ENCODE measurements at places on chromosomes 1 and 21.

DNA sequence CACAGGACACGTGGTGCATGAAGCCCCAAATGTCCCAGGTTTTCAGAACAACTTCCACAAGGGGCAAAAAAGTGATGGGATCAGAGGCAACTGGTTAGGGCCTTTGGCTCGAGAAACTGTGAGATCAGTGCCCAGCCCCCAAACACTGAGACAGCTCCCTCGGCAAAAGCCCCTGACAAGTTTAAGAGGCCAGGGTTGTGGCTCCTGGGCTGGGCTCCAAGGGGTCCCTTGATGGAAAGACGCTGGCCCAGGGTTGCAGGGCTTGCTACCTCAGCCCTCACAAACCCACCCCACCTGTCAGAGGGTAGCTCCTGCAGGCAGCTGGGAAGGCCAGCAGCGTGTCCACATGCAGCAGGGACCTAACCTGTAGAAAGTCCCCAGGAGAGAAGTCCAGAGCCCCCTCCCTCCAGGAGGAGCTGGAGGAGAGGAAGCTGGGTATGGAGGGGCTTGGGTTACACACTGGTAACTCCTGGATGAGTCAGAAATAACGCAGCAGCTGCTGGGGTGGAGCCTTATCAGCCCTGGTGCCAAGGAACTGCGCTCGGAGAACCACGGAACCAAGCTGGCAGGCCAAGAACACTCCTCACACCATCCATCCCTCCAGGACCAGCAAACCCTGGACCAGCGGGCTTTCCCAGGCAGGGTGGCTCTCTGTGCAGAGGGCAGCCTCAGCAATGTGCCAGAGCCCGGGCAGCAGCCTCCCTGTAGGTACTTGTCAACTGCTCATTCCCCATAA, 37.5 kb downstream of the CTNNBIP1 start:
- no peak for DNase-seq

DNA sequence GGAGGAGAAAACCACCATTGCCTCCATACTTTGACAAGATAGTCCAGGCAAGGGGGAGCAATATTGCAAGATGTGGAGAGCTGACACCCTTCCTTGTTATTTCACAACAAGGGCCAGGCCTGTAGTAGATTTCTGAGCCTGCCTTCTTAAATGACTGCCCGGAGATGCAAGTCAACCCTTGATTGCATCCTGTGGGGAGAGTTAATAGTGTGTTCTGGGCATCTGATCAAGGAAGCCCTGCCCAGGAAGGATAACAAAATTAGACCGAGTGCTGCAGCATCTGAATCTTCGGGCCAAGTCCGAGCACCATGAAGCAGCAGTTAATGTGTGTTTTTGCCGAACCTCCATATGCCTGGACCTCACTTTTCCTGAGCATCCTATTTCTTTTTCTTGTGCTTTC, 382.3 kb downstream of the PRDM2 start:
- no peak for DNase-seq

- DNase-seq = no peak
Observed at GRCh38 chr1:237687804-237688203, 202.9 kb downstream of the ZP4 start.

DNA sequence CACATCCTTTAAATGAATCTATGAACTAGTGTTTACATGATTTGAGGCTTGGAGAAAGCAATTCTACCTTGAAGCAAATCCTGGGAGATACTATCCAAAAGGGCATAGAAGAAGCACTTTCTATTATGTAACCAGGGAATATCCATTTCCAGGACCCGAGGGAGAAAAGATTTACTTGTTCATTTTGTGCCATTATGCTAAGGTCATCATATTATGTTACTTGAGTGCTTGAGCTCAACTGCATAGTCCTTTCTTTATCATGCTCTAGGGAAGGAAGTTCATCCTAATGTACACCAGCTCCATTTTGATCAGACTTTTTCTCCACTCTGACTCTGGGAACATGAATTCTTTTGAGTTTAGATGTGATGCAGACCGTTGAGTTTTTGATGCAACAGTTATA, 188.6 kb upstream of the SNX7 start:
- DNase-seq = no peak

GRCh38 chr21:17733209-17733608, 85.9 kb downstream of the C21orf91 start:
- DNase-seq = no peak

- DNase-seq = no peak
Observed at GRCh38 chr1:36328713-36329112, 5.3 kb upstream of the EVA1B start.

DNA sequence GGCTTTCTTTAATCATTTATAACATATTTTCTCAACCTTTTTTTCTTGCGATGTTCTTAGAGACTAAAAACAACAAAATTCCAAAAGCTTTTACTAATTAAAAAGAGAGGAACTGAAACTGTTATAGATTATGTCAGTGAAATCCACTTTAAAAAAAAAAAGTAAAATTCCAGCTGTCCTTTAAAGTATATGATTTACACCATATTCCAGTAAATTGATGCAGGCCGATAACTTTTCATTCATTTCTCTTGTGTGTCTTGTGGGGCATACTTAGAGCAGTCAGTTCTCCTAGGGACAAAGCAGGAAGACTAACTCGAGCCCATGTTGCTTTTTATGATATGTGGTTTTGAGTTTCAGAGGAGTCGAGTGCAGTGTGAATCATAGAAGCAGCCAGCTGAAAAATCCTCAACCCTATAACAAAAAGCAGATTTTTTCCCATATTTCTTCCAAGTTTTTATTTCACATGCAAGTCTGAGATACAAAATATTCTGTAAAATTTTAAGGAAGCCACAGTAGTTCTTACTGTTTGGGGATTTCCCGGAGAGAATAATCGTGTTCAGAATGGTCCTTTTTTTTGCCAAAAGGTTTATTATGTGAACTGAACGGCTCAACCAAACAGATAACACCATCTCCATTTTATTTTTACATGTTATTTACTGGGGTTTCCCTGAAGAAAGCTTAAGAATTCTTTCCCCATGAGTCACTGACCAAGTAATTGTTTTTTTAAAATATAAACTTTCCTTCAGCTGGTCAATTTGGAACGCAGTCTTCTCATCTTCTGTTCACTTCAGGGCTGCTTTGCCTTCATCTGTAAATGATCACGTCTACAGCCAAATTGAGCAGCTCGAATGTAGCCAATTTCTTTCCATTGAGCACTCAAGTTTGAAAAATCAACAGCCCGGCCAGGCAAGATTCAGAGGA, 77.0 kb upstream of the C1orf105 start:
- peak; percentile 50 for DNase-seq

DNA sequence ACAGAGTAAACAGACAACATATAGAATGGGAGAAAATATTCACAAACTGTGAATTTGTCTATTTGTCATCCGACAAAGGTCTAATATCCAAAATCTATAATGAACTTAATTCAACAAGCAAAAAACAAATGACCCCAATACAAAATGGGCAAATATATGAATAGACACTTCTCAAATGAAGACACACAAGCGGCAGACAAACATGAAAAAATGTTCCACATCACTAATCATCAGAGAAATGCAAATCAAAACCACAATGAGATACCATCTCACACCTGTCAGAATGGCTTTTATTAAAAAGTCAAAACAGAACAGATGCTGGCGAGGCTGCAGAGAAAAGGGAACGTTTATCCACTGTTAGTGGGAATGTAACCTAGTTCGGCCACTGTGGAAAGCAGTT, 72.7 kb downstream of the SMYD3 start:
- no peak for DNase-seq

DNA sequence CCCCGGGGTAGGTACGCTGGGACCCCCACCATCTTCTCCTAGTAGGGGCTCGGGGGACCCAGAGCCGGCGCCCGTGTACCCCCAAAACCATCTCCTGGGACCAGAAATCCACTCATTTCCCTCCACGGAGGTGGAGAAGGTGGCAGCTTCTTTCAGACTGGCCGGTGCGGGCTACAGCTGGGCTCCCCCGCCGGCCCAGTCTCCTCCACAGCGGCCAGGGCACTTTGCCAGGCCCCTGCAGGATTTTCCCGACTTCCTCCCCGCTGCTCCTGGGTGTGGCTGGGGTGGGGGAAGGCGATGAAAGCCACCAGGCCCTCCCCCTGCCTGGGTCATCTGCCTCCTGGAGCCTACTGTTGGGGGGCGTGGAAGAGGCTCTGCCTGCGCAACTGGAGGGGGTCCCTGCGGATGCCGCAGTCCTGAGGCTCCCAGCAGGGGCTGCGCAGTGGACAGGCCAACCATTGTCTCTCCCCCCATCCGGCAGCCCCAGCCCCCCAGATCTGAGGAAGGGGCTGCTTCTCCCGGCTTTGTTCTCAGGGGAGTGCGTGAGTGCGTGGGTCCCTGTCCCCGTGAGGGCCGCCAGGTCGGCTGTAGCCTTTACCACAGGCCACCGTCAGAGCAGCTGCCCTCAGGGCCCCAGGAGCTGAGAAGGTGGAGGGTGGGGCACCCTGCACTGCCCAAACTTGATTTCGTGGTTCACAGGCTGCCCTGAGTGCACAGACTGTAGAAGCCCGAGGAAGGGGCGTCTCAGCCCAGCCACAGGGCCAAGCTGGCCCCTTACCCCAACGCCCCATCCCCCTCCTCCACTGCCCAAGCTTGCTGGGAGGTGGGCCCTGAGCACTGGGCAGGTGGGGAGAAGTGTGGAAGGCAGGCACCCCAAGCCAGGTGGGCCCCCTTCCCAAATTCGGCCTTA, 1.3 kb downstream of the AGRN start:
- peak; percentile 72 for DNase-seq

- DNase-seq = no peak
Observed at GRCh38 chr1:155254228-155254713, 1.0 kb downstream of the ENTREP3 start.

DNA sequence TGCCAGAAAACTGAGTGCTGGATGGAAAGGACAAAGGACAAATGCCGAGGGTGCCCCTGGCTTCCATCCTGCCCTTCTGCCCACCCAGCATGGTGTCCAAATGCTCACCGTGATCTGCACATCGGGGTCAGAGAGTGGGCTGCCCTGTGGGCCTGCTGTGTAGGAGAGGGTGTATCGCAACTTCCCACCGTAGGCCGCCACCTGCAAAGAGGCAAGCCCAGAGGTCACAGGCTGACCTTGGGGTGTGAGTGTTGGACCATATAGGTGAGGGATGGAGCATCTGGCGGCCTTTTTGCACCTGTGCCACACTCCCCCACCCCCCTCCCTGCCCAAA, 53.5 kb downstream of the LDLRAD2 start:
- DNase-seq = no peak

GRCh38 chr1:32741413-32742198, 39.0 kb upstream of the SYNC start:
- DNase-seq = no peak

DNA sequence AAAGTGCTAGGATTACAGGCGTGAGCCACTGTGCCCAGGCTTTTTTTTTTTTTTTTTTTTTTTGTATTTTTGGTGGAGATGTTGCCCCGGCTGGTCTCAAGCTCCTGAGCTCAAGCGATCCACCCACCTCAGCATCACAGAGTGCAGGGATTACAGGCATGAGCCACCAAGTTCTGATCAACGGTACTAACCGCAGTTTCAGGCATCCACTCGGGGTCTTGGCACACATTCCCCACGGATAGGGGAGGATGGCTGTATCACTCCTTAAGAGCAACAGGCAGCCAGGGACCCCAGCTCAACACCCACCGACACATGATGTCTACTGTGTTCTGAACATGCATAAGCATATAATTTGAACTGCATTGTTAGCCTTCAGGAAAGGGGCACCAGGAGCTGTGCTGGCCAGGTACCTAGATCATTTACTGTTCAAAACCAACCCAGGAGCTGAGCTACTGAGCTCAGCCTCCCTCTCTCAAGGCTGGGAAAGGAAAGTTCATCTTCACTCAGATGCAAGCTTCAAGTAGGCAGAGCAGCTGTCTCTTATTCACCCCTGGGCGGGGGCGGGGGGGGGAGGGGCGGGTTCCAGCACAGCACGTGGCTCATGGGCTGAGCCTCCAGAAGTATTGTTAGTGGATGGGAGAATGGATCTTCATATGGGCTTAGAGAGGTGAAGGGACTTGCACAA, 24.7 kb downstream of the CAPZB start:
- no peak for DNase-seq

DNA sequence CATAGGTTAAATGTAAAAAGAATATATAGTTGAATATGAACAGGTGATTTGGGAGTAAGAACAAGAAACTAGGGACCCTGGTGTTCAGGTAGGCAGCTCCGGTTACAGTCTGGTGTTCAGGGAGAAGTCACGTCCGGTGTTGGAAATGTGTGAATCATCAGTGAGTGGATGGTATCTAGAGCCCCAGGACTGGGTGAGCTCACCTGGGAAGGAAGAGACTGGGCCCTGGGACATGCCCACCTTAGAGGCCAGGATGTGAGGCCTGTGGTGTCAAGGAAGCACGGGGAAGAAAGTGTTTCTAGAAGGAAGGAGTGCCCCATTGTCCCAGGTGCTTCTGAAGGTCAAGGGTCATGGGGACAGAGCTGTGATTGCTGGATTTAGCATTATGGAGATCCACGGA, 1.5 kb upstream of the GJB3 start:
- peak; percentile 94 for DNase-seq

GRCh38 chr1:107572674-107573211, 392.2 kb downstream of the VAV3 start:
- peak; percentile 88 for DNase-seq

DNA sequence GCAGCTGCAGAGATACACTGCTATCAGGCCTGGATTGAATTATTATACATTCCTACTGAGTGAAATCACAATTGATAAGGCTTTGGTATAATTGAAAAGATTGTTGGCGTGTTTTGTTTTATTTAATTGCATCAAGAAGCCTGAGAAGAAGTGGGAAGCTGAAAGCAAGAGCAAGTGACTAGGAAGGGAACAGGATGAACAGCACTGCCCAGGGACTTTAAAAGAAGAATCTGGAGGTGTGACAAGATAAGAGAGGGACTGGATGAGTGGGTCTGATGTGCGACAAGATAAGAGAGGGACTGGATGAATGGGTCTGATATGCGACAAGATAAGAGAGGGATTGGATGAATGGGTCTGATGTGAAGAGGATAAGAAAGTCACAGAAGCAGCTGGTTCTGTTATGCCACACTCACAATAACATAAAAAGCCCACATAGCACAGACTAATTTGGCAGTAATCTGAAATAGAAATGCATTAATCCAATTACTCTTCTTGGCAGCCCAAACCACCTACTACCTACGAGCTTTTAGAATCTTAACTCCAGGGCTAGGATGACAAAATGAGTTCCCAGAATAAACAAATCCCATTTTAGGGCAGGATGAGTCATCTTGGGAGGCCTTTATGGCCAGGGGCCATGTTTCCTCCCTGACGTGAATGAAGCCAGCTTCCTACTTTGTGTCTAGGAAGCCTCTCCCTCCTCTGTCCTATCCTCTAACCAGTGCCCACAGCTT, 129.7 kb downstream of the DUSP10 start:
- DNase-seq = peak; percentile 87

Data from PC-9 (cell line).